Thoracic aorta (tissue), 2 donors: ENCODE measurements at places on chromosomes 3 and 15. TPM values are rescaled to one million over a fixed set of nuclear protein-coding genes. Genes with fewer than 3 reads are reported as not detected.

- H3K27ac ChIP-seq = no peak overlapping the region
- no peak for DNase-seq
- H3K36me3 ChIP-seq = no peaks in the 10 kb centered on the region
- H3K4me1 ChIP-seq = no peaks in the 10 kb centered on the region
- H3K27me3 ChIP-seq = no peaks in the 10 kb centered on the region
- no peak overlapping the region for H3K4me3 ChIP-seq
Measured at GRCh38 chr3:116114586-116114985, 330.7 kb downstream of the LSAMP start.

DNA sequence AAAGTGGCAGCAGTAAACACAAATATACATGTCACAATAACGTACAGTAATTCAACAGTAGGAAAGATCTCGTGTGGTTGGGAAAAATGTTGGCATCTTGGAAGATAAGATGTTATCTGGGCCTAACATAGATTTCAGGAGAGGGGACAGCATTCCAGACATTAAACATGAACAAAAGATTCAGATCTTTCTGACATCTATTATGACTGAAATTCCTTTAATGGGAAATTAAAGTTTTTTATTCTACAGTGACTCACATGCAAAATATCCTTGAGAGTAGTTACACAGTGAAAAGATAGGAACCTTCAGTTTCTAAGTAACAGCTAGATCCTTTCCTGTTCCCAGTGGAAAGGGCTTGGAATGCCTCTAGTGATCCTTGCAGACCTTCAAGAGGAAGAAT lies 9.2 kb downstream of the NDUFB5 start:
- no peak overlapping the region for H3K4me3 ChIP-seq
- no peaks in the 10 kb centered on the region for H3K4me1 ChIP-seq
- no peak overlapping the region for H3K27ac ChIP-seq
- H3K36me3 ChIP-seq = peaks cover 6% of the 10 kb centered on the region
- no peaks in the 10 kb centered on the region for H3K27me3 ChIP-seq
- DNase-seq = no peak

DNA sequence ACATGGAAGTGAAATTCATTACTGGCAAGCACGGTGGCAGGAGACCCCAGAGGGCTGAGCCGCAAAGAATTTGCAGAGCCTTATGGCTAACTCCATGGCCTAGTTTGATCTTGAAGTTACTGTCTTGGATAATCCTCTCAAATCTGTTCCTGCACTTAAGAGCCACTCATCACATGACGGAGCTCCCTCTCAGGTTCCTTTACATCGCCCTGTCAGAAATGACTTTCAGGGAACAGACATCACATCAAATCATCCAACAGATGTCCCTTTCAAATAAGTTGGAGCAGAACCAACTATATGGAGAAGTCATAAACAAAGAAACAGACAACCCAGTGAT lies 328.8 kb upstream of the THBS1 start:
- no peak for DNase-seq
- H3K4me3 ChIP-seq = no peak overlapping the region
- no peaks in the 10 kb centered on the region for H3K27me3 ChIP-seq
- no peaks in the 10 kb centered on the region for H3K4me1 ChIP-seq
- no peak overlapping the region for H3K27ac ChIP-seq
- no peaks in the 10 kb centered on the region for H3K36me3 ChIP-seq

MNS1 gene
- total RNA-seq = 0.28 TPM

WWTR1 gene
- total RNA-seq = 135 TPM

DNA sequence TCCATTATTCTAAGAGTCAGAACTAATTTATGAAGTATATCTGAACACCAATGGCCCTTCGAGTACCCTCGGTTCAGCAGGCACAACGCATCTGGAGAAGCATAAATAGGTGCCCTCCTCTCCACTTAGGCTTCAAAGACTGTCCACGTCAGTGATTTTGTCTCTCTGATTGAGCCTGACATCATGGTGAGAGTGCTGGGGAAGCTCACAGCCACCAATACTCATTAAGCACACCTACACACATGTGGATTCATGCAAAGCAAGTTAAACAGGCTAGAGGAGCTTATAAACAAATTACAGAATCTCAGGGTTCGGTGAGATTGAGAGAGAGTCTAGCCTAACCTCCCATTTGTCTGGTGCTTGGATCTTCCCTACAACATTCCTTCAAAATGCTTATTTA lies 3.6 kb downstream of the CLDN1 start:
- no peaks in the 10 kb centered on the region for H3K27me3 ChIP-seq
- H3K36me3 ChIP-seq = no peaks in the 10 kb centered on the region
- no peak overlapping the region for H3K27ac ChIP-seq
- no peak overlapping the region for H3K4me3 ChIP-seq

PIAS1 gene
- total RNA-seq = 74.1 TPM

DNA sequence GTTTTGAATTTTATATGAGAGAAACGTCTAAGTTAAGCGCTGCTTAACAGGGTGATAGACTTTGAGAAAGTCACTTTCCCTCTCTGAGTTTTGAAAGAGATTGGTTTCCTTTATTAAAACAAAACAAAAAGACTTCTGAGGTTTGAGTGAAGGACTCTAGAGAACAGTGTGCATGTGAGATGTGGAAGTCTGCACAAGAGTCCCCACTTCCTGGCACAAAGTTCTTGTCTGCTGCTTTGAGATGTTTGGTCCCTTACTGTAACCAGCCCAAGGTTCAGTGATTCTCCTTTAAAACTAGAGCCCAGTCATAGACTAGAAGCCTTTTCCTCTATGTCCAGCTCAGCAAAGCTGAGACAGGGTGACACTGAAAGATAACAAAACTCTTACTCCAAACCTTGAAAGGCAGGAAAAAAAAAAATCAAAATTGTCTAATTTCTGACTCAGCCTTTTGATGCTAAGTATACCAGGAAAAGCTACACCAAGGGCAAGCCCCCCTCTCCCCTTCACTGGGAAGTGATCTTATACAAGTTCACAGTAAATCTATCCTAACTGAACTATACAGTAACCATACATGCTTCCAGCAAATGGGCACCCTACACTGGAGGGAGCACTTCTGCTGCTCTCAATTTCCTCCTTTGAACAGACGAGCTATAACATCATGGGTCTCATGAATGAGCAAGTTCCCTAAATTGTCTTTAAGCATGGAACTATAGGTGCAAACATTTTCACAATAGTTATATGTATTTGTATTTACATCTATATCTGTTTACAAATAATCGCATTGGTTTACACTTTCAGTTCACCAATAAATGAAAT lies 2.3 kb downstream of the POPDC2 start:
- H3K36me3 ChIP-seq = no peaks in the 10 kb centered on the region
- no peaks in the 10 kb centered on the region for H3K27me3 ChIP-seq
- no peak for DNase-seq
- H3K4me1 ChIP-seq = peaks cover 53% of the 10 kb centered on the region
- H3K4me3 ChIP-seq = peak overlapping the region; percentile 13

ROBO2 gene
- 9.8 TPM for total RNA-seq
